Vein endothelial cell (primary cell): ENCODE measurements at places on chromosomes 12 and 14. TPM values are rescaled to one million over a fixed set of nuclear protein-coding genes. Genes with fewer than 3 reads are reported as not detected.

The OGFOD2 gene
- total RNA-seq: 12.6 and 13.1 TPM in 2 replicates

The LTB4R gene
- total RNA-seq: 2.9 and 3.2 TPM in 2 replicates

The KLRD1 gene
- total RNA-seq: under 0.01 TPM in 2 replicates

The SMIM41 gene
- total RNA-seq: 0.19 TPM in 1 of 2 replicates, not detected in the other

The AMDHD1 gene
- 0.29 TPM in 1 of 2 replicates, not detected in the other for total RNA-seq
